ENCODE measurements at places on chromosomes 7 and 10.

DNA sequence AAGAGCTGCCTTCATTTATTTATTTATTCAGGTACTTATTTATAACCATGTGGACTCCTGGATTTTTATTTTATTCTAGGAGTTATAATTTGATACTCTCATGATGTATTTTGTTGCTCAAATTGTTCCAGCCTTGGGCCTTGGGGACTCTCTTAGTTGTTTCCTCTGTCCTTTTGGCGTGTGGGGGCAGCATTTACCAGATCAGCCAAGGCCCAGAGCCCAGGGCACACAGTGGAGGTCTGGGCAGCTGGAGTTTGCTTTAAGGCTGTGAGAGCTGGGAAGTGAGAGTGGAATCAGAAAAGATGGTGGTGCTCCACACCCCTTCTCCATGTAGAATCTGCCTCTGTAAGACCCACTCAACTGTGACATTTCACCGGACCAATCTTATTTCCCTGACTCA lies 398.9 kb downstream of the RPS24 start:
- no peak for DNase-seq

- DNase-seq, result peak; percentile 22
These were observed 131.2 kb downstream of the DGKI start for GRCh38 chr7:137715533-137715932.

GRCh38 chr7:107898997-107899594 lies 8.1 kb downstream of the DLD start:
- DNase-seq, result no peak

DNA sequence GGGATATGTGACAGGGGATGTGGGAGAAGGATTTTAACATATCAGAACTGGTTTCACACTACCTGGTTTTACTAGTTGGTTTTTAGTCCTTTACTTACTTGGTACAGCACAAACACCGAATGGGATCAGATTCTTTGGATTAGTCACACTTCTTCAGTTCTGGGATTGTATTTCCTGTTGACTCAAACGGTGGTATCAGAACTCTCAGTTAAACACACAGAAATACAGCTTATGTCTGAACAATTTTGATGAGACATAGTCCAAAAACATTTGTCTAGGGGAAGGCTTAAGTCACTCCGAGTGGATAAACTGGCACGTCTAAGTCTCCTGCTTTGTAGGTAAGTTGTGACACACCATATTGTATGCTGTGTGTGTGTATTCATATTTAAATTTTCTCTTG lies 480.5 kb downstream of the PHTF2 start:
- peak; percentile 43 for DNase-seq

DNA sequence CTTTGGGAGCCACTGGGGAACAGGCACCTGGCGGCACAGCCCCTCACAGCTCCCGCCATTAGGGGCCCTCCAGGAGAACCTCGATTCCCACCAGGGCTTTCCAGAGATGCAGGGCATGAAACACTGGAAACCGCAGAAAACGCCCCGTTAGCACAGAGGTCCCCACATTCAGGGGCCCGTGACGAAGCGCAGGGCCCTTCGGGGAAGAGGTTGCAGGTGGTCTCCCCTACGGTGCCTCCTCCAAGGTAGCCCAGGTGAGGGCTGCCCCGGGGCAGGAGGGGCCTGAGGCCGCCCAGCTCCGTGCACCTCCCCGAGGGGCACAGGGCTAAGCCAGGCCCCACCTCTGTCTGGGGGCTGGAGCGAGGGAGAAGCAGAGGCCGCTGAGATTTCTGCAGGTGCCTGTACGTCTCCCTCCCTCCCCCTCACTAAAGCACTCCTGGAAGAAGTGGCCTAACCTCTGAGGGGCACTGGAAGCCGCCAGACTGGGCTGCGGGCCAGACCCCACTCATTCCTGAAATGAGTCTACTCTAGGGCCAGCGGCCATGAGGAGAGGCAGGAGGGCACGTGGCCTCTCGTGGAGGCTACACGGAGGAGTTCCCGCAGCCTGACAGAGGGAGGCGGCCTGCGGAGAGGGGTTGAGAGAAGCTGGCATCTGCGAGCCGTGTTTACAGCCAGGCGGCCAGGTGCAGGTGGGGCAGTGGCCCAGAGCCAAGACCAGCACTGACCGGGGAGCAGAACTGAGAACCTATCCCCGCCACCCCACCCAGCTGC lies 6.9 kb downstream of the PDGFA start:
- peak; percentile 71 for DNase-seq

DNA sequence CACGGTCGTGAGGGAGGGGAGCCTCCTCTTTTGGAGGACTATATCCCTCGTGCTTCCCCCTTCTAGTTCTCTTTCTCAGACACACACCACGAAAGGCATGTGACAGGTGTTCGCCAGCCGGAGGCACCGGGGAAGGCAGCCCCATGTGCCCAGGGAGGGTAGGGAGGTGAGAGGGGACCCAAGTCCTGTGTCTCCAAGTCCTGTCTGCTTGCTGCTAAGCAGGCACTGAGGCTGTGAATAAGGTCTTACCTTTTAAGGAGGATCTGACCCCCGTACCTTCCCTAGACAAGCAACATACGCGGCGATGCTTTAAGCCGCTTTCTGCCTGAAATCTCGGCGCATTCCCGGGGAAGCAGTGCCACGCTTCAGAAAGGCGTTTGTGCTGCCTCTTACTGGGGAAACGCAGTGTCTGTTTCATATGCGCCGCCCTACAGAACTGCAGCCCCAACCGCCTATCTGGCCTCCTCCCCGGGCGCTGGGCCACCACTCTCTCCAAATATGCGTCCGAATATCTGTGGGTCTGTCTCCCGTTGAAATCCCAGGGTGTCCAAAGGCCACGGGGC lies 770 bp downstream of the PLXNA4 start:
- no peak for DNase-seq

GRCh38 chr10:34791947-34792346 lies 23.1 kb downstream of the PARD3 start:
- no peak for DNase-seq

- no peak for DNase-seq
These were observed 28.9 kb upstream of the PCGF5 start for GRCh38 chr10:91191584-91191919.

GRCh38 chr10:37754538-37755323 lies 102.7 kb downstream of the ZNF248 start:
- DNase-seq, result peak; percentile 17

DNA sequence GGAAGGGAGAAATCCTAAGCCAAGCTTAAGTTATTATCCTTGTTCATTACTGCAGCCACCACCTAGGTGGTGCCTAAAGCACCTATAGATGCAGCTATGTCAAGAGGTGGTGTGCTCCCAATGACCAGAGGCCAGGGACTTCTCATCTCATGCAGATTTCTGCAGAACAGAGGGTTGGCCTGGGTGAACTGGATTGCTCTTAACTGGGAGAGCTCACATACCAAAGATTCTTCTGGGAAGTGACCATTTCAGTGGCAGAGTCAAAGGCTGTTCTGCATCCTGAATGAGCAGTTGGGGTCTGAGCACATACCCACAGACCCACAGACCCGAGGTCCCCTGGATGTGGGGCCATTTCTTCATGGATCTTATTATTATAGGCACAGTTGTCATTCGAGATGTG lies 2.1 kb upstream of the CRHR2 start:
- no peak for DNase-seq

DNA sequence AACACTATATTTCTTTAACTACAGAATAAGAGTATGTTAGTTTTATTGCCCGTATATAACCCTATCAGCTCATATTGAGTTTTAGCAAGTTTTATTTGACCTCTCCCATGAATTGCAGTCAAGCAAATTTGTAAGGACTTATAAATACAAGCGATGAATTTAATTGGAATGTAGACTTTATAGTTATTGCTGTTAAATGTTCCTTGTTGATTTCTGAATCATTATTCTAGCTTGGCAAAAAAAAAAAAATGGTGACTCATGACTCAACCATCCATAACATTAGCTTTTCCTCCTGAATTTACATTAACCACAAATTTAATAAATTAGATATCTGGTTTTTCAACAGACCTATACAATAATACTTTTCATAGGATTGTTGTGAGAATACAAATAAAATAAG lies 334.0 kb upstream of the LRRTM3 start:
- peak; percentile 23 for DNase-seq

GRCh38 chr10:31668326-31668725 lies 260.3 kb downstream of the ARHGAP12 start:
- no peak for DNase-seq

GRCh38 chr10:31322647-31323046 lies 3.6 kb downstream of the ZEB1 start:
- no peak for DNase-seq

DNA sequence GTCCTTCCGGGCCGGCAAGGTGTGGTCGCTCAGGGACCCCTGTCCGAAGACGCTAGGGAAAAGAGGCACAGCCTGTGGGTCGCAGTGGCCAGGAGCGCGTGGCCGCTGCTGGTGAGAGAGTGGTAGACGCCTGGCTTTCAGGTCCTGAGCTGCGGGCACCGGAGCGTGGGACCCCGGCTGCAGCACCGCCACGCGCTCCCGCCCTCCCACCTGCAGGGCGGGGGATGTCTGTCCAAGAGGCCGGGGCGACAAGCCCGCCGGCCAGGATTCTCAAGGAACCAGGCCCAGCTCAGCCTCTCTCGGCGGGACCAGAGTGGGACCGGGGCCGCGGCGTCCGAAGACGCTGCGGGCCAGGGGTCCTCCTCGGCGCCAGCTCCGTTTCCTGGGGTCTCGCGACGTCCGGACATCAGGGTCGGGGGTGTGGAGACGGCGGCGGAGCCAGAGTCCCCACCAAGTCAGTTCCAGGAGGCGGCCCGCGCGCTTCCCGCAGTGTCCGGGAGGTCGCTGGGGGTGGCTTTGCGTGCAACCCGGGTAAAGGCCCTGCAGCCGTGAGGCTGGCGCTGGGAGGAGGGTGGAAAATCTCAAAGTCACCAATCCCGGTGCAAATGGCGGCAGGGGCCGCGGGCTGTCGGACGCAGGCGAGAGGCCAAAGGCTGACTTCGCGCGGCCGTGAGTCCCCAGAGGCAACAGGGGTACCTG lies 5.5 kb downstream of the ZNF503 start:
- DNase-seq, result no peak

DNA sequence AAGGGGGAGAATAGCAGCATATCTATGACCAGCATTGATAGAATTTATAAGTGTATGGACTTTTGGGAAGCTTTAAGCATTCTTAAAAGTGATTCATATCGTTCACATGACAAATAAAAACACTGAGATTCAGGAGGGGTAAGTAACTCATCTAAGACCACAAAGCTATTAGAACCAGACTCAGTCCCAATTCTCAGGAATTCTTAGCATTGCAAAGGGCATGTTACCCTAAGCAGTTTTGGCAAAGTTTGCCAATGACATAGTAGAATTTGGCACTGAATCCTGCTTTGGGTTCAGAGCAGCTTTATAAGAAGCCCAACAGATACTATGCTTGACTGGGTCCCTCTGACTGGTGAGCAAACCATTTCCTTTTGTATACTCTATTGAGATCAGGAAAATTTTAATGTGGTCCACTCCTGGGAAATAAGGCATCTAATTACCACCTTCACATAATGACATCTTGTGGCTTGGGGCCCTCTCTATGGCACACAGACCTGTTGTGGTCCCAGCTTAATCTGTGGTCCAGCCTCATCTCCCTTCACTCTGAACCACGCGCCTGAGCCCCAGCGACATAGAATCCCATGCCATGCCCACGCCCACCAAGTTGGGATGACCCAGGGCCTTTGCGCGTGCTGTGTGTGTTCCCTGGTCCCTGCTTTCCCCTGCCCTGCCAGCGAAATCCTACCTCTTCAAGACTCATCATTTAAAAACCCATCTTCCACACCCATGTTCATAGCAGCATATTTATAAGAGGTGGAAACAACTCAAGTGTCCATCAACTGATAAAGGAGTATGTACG lies 37.5 kb upstream of the DOCK1 start:
- no peak for DNase-seq

DNA sequence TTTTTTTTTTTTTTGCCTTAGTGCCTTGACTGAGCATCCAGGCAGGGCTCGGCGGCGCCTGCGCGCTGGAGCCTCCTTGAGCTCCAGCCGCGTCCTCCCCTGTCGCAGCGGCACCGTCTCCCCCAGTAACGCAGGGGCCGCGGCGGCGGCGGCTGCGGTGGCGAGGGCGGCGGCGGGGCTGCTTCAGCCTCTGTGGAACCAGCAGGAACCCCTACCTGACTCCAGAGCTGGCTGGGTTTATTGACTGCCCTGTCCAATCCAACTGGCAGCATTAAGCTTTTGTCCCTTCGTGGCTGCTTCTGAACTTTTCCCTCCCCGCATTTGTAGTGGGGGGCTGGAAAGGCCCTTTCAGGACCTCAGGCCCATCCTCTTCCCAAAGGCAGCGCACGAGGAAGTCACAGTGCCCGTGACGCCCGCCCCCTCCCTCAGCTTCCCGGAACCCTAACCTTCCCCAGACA lies at the start of gene GPR85:
TSS of gene GPR85 (minus strand) at position 397 of the 458 bp plus-strand sequence. CDS start 2,106 bp downstream, outside the sequence.
- peak; percentile 28 for DNase-seq

DNA sequence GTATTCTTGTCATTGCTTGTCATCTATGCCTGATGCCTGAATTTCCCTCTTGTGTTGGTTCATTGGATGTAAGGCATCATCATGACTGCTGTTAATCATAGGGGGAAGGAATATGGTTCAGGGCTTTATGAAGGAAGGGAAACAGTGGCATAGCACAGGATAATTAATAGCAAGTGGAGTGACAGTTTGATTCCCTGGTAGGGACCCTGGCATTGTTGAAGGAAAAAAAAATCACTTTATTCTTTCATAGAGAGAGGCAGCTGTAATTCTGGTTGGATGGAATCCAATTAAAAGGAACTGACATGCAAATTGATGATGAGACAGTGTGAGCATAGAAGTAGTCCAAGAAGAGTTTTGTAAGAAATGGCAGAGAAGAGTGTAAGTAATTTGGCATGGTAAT lies 121.4 kb downstream of the AUTS2 start:
- no peak for DNase-seq

GRCh38 chr7:70455925-70456324 lies 676.0 kb upstream of the GALNT17 start:
- no peak for DNase-seq

DNA sequence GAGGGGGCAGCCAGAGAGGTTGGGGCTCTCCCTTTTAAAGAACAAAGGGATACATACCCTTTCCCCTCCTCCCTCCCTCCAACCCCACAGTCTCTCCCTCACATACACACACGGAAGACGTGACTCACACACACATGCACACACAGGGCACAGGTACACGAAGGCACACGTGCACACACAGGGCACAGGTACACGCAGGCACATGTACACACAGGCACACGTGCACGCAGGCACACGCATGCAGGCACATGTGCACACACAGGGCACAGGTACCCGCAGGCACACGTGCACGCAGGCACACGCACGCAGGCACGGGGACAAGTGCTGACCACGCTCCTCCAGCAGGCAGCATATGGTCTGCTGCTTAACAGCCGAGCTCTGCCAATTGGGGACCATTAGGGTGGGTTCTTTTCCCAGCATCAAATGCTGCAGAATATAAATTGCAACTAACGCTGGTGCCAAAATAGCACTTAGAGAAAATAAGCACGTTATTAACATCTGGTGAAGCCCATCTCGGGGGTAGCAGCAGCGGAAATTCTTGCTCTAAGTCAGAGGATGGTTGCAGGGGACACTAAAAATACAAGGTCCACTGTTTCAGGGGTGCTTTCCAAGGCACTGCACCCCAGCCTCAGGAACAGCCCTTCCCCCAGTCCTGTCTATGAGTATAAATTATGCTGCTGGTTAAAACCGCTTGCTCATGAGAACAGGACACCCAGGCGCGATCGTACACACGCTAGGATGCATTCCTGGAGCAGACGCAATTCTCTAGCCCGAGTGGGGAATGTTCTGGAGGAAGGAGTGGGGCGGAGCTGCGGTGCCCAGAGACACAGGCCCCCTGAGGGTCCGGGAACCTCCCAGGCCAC lies 55.2 kb upstream of the TNRC18 start:
- no peak for DNase-seq

- no peak for DNase-seq
These were observed 8.0 kb downstream of the STAG3 start for GRCh38 chr7:100185726-100186125.

GRCh38 chr7:74003621-74004020 lies 24.4 kb upstream of the ELN start:
- DNase-seq, result no peak
